Central memory CD4-positive, alpha-beta T cell (primary cell): ENCODE measurements at places on chromosomes 6 and 20.

GRCh38 chr6:85997206-85997605 is 354.5 kb upstream of the SYNCRIP start:
- DNase-seq = no peak

GRCh38 chr6:82330171-82330804 is 33.3 kb upstream of the TPBG start:
- no peak for DNase-seq

- DNase-seq = no peak
Observed at GRCh38 chr6:18562726-18563125, 175.6 kb downstream of the RNF144B start.

- DNase-seq = no peak
Observed at GRCh38 chr6:69111301-69111700, 476.2 kb downstream of the ADGRB3 start.

DNA sequence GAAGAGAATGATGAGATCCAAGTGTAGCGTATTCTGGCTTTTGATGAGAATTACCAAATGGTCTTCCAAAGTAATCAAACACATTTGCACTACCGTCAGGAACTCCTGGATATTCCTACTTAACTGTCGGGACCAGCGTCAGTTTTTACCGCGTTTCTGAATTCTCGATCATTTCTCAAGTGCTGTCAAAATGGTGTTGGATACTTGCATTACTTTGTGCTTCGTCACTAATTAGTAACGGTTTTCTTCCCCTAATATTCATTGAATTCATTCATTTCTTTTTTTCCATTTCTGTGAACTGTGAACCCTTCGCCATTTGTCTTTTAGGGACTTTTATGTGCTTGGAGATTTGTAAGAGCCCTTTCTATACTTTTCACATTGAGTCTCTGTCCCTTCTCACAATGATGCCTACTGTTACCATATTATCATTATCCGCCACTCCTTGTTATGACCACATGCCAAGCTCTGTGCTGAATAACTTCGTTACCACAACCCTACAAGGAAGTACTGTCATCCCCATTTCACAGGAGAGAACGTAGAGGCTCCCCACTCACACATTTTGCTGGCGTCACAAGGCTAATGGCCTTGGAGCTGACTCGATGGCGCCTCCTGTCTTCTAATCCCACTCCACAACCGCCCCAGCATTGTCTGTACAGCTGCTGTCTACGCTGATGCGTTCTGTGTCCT is 74.2 kb upstream of the QKI start:
- DNase-seq = no peak

- DNase-seq = no peak
Observed at GRCh38 chr6:149225946-149226345, 91.6 kb upstream of the TAB2 start.

GRCh38 chr6:5152460-5152859 is 67.3 kb downstream of the PPP1R3G start:
- DNase-seq = no peak

DNA sequence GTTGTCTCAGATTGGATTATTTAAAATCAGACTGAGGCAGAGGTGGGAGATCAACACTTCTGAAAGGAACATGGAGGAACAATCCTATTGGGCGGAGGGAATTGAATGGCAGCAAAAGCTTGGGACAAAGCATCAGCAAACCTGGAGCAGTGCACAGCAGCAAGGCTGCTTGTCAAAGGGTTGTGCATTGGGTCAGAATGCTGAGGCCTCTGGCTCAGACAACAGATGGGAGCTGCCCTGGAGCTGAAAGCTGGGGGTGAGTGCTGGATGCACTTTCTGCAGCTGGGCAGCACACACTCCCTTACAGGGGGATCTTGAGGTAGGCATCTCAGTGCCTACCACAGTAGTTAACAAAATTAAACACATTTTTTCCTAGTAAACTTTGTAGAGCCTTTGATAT is 634.4 kb upstream of the MMS22L start:
- DNase-seq = no peak

DNA sequence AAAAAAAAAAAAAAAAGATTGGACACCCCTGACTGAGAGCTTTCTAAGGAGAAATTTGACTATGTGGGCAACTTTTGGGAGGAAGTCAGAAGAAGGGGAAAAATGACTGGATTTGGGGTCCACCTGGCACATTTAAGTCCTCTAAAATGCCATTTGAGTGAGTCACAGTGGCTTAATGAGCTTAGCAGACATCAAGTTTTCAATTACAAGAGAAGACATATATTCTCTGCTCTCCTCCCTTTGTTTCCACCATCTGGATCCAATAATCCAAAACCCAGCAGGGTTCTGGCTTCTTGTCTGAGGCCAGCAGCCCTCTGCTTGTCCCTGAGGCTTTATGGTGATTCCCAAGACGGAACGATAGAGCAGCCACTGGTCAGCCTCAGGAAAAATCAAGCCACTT is 6.9 kb downstream of the PI3 start:
- no peak for DNase-seq

- no peak for DNase-seq
Observed at GRCh38 chr6:72206606-72207005, 320.3 kb downstream of the RIMS1 start.

GRCh38 chr6:47091886-47092668 is 49.9 kb upstream of the ADGRF1 start:
- no peak for DNase-seq

DNA sequence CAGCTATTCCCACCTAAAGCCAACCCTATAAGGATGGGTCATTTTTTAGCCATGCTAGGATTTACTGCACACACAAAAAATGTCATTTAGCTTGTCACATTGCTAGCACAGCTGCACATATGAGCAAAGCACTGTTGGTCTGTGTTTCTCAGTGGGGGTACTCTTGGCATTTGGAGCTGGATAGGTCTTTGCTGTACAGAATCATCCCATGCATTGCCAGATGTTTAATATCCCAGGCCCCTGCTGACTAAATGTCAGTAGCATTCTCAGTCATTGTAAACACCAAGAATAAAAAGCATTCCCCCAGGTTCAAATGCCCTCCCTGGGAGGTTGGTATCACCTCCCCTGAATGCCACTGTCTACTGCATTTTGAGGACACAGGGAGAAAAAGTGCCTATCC is 14.6 kb upstream of the LTV1 start:
- no peak for DNase-seq

GRCh38 chr6:97586344-97586743 is 303.3 kb upstream of the MMS22L start:
- no peak for DNase-seq

DNA sequence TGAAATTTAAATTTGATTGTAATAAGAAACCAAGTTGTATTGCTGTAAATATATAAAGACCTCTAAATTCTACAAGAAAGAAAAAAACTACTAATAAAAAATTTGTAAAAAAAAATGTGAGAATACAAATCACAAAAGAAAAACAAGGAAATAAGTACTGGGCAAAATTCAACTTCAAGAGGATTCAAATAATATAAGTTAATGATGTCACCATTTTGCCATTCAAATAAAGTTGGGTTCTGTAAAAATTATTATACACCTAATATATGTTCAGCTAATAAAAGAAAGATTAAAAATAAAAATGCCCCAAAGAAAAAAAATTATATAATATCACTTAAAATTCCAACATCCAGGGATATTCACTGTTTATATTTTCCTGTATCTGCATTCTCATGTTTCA is 47.0 kb upstream of the BMP5 start:
- DNase-seq = no peak

DNA sequence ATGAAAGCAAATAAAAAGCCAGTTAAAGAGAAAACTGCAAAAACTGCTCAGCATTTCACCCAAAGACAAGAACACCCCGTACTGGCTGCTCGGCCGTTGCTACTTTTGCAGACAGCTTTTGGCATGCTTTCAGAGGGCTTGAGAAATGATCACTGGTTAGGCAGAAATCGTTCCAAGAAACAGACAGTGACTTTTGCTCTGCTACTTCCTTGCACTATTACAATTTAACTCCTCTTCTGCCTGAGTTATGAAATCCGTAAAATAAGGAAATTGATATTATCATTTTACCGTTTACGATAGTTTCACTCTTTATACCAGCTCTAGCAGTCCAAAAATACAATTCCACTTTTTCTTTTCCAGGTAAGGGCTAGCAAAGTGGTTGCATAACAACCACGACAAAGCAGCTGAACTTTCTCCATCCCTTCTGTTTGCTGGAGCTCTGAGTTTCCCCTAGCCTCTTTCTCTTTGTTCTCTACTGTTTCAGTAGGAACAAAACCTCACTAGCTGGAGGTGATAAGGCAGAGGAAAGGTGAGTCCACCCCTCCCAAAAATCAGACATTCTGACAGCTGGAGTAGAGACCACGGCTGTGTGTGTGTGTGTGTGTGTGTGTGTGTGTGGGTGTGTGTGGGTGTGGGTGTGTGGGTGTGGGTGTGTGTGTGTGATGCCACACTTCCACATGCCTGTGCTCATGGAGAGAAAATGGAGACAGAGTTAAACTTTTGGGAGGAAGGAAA is 191.8 kb upstream of the RREB1 start:
- no peak for DNase-seq

DNA sequence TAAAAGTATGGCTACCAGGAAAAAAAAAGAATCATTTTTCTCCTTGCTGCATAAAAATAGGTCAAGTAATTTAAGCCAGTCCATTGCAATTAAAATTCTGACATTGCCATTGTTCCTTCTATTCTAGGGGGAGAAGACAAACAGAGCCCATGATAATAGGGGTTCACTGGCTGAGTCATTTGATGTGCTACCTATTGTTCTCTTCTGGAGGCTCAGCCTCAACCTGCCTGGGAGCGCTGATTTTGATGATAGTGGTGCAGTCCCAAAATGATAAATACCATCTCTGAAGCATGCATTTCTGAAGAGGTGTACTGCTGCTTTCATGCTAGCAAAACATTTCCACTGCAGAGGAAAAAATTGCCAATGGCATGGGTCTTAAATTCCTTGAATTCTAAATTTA is 5.8 kb downstream of the CITED2 start:
- no peak for DNase-seq

DNA sequence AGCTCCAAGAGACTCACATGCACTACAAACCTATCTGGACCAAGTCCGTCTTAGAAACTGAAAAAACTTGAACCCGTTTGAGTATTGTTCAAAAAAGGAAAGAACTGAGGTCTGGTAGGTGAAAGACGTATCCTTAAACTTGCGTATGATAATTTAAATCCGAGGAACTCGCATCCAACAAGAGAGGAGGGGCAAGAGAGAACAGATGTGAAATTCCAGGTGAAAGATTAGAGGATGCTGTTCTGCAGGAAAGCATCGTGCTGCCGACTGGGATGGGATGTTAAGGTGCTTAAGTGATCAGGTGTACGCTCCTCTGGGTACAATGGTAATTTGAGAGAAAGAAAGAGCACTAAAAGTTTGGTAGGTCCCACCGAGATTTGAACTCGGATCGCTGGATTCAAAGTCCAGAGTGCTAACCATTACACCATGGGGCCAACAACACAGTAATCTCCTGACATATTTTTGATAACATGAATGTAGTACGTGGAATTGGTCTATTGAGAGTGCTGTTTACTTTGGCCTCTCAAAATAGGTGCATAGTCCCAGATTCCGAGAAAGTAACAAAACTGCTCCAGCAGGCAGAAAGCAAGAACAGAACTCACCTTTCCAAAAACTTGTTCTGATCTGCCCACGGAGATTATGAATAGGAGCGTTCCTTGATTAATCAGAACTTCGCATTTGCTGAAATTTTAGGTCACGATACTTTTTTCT is 53.5 kb upstream of the BTN3A2 start:
- peak; percentile 67 for DNase-seq

- DNase-seq = no peak
Observed at GRCh38 chr6:143603455-143603854, 74.3 kb upstream of the PHACTR2 start.

- no peak for DNase-seq
Observed at GRCh38 chr6:7454696-7455358, 65.2 kb downstream of the RIOK1 start.

DNA sequence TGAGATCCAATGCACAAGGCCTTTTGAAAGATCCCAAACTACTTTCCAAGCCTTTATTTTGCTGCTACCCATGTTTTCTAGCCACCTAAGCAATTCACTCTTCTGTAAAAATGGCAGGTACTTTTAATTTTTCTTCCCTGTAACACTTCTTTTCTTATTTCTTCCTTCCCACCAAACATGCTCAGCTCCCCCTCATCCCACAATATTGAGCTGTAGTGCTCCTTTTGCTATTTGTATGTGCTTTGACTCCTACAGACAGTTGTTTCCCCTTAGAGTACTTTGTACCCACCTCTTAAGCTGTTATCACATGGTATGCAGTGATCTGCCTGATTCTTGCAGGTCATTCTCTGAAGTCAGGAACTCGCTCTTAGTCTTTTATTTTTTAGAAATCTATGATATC is 49.3 kb downstream of the QKI start:
- no peak for DNase-seq

DNA sequence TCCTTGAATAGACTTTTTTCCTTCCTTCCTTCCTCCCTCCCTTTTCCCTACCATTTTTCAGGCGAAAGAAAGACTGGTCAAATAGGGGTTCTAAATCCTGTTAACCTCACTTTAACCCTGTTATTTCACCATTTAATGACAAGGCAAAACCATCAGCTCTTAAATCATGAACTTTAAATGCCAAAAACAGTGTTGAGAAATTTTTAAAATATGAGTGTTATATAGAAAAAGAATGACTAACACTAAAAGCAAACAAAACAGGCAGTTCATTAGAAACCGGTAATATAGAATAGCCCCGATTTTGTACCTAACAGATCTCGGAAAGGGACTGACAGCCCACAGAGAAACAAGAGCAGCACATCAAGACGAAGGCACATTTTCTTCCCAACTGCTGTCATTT is 57.4 kb upstream of the CEP85L start:
- DNase-seq = no peak

- peak; percentile 96 for DNase-seq
Observed at GRCh38 chr20:21125849-21126580, at the start of gene KIZ. Gene KIZ, plus strand, starts transcription at chr20:21126082. Its CDS starts 34 bp downstream, at chr20:21126116.

DNA sequence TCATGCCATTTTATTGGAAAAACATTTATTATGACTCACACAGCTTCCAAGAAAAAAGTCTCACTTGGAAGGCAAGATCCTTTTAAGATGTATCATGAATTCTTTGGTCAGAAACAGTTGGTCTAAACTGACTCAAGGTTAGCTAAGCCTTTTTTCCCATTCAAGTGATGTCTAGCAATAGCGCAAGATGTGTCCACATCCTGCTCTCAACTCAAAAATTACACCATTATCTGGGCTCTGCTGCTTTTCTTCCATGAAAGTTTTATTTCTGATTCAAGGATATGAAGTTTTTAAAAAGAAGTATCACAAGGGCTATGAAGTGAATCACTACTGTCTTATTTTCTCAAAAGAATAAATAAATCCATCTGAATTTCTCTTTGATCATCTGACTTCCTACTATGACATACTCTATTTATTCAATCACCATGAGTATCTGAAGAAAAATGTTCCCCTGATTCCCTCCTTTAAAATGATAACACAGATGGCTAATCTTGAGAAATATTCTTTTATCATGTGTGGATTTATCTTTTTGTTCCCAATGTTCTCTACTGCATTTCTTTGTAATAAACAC is 139.2 kb downstream of the AHI1 start:
- no peak for DNase-seq

DNA sequence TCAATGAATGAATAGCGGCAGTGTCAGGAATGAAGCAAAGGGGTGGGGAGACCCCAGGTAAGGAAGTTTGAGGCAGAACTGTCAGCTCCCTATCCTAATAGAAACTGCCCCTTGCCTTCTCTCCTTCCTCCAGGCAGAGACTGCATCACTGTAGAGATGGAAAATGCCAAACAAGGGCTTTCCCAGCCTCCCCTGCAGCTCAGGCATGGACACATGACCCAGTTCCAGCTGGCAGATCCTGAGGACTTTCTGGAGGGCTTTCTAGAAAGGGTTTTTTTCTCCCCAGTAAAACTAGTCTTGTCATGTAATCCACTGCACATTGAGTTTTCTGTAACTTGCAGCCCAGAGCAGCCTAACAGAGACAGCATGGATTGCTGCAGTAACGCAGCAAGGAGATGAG is 17.9 kb upstream of the PNPLA1 start:
- DNase-seq = no peak

GRCh38 chr20:24492031-24492607 is 22.7 kb downstream of the SYNDIG1 start:
- no peak for DNase-seq
